ENCODE measurements at places on chromosomes 16 and 17. TPM values are rescaled to one million over a fixed set of nuclear protein-coding genes. Genes with fewer than 3 reads are reported as not detected.

The NOL3 gene
- polyA plus RNA-seq, result not detected

The C17orf100 gene
- polyA plus RNA-seq, result 7.1 TPM

The CHD9 gene
- polyA plus RNA-seq, result 17.6 TPM

The CHST6 gene
- not detected for polyA plus RNA-seq

The MT1E gene
- 26.5 TPM for polyA plus RNA-seq

The CHRNB1 gene
- 18.0 TPM for polyA plus RNA-seq

The PTGES3L gene
- not detected for polyA plus RNA-seq

The CCT6B gene
- 1.5 TPM for polyA plus RNA-seq

Measured in CD4-positive, CD25-positive, alpha-beta regulatory T cell (primary cell).